ENCODE measurements at places on chromosomes 2 and 18. TPM values are rescaled to one million over a fixed set of nuclear protein-coding genes. Genes with fewer than 3 reads are reported as not detected.
A peak's percentile ranks its signal among the peaks of the same experiment; 100 is the strongest.

GRCh38 chr2:118844261-118845004 is 3.0 kb downstream of the EN1 start:
- no peaks in the 10 kb centered on the region for H3K4me1 ChIP-seq
- no peak for DNase-seq
- H3K27ac ChIP-seq: no peak overlapping the region
- no peak overlapping the region for H3K4me3 ChIP-seq

GRCh38 chr2:177572236-177572671 is 179.7 kb downstream of the AGPS start:
- peaks cover 10% of the 10 kb centered on the region for H3K4me1 ChIP-seq
- no peaks in the 10 kb centered on the region for H3K27me3 ChIP-seq
- no peak overlapping the region for H3K4me3 ChIP-seq
- no peak overlapping the region for H3K27ac ChIP-seq

DNA sequence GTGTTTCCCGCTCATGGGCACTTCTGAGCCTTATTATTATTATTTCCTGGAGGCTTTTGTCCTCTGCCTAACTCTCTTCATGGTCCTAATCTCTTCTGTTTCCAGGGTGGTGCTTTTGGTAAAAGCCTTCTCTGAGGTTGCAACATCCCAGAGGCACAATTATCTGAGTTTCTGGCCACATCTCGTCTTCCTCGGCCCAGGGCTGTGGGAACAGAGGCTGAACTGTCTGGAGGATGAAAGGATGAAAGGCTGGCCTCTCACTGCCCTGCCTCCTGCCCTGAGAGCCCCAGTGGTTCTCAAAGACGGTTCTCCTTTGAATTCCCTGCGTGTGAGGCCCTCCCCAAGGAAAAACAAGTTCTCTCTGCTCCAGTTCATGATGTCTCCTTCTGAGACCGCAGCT is 13.8 kb downstream of the GYPC start:
- H3K27me3 ChIP-seq: no peaks in the 10 kb centered on the region
- no peak for DNase-seq
- H3K4me1 ChIP-seq: peaks cover 42% of the 10 kb centered on the region
- no peaks in the 10 kb centered on the region for H3K36me3 ChIP-seq
- H3K27ac ChIP-seq: peak overlapping the region; percentile 62

DNA sequence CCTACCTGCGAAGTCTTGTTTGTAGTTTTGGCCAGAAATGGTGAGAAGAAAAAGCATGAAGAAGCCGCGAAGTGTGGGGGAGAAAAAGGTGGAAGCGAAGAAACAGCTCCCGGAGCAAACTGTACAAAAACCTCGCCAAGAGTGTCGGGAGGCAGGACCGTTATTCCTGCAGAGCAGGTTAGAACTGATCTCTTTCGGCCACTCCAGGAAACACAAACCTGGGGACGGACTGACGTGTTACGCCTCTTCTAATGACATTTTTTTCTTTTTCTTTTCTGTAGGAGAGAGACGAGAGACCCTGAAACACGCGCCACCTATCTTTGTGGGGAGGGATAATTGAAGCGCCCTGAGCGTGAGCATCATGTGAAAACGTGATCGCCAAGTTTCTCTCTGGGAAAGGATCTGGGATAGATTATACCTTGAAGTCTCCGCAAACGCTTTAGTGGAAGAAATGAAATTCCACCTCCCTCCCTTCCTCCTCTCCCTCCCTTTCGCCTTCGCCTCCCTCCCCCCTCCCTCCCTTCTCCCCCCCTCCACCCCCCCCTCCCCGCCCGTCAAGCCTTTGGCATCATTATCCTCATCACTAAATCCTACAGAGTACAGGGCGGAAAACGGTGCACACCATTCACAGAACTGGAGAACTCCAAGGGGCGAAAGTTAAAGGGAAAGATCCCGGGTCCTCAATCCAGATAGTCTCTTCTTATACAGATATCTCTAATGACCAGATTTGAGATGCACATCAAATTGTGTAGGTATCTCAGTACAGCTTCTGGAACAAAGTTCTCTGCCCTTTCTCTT is at the start of gene ZEB2:
Gene ZEB2, minus strand, starts transcription at position 186 of the 798 bp plus-strand sequence. CDS start 2,769 bp downstream, outside the sequence.
- peak within 1 kb of the TSS; percentile 71 for H3K4me3 ChIP-seq
- H3K36me3 ChIP-seq: no peaks in the 10 kb centered on the region
- peak; percentile 80 for DNase-seq
- no peaks in the 10 kb centered on the region for H3K27me3 ChIP-seq
- peak within 1 kb of the TSS; percentile 100 for H3K27ac ChIP-seq
- H3K4me1 ChIP-seq: peaks cover 24% of the 10 kb centered on the region

DNA sequence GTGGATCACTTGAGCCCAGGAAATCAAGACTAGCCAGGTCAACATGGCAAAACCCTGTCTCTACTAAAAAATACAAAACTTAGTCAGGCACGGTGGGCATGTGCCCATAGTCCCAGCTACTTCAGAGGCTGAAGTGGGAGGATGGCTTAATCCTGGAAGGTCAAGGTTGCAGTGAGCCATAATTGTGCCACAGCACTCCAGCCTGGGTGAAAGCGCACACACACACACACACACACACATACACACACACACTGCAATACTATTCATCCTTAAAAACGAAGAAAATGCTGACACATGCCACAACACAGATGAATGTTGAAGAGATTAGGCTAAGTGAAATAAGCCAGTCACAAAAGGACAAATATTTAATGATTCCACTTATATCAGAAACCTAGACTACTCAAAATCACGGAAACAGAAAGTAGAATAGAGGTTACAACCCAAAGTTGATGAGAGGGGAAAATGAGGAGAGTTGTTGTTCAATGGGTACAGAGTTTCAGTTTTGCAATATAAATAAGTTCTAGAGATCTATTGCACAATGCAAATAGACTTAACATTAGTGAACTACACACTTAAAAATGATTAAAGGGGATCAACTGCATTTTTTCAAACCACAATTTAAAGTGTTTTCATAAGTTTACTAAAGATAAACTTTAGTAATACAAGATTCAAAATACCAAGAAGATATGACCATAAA is 114.5 kb downstream of the USP34 start:
- no peak overlapping the region for H3K4me3 ChIP-seq
- no peak overlapping the region for H3K27ac ChIP-seq
- no peaks in the 10 kb centered on the region for H3K4me1 ChIP-seq
- no peaks in the 10 kb centered on the region for H3K36me3 ChIP-seq
- H3K27me3 ChIP-seq: no peaks in the 10 kb centered on the region

GRCh38 chr2:86623043-86623493 is 597 bp downstream of the RNF103 start:
- H3K36me3 ChIP-seq: no peaks in the 10 kb centered on the region
- peak; percentile 43 for DNase-seq
- peak overlapping the region; percentile 98 for H3K27ac ChIP-seq
- H3K4me3 ChIP-seq: peak overlapping the region; percentile 86

- H3K4me3 ChIP-seq: no peak overlapping the region
- no peaks in the 10 kb centered on the region for H3K36me3 ChIP-seq
- H3K27me3 ChIP-seq: peaks cover 9% of the 10 kb centered on the region
- no peaks in the 10 kb centered on the region for H3K4me1 ChIP-seq
These were observed 233.4 kb downstream of the AGPS start for GRCh38 chr2:177625744-177626650.

SPATA3 gene
- not detected for total RNA-seq

CDCA7 gene
- 1.3 TPM for total RNA-seq

PLEK gene
- 9.0 TPM for total RNA-seq

FBXO41 gene
- total RNA-seq: 7.2 TPM

SIX3 gene
- total RNA-seq: not detected

Data from tibial nerve (tissue), 4 donors.